ENCODE measurements at places on chromosomes 12 and 14. TPM values are rescaled to one million over a fixed set of nuclear protein-coding genes. Genes with fewer than 3 reads are reported as not detected.

EML5 gene
- total RNA-seq, result 0.96 TPM

HOXC6 gene
- total RNA-seq, result 2.5 TPM

FITM1 gene
- not detected for total RNA-seq

ANKS1B gene
- total RNA-seq, result 4.1 TPM

HHIPL1 gene
- 1.2 TPM for total RNA-seq

CCDC197 gene
- not detected for total RNA-seq

ANKRD33 gene
- total RNA-seq, result not detected

SERPINA3 gene
- 0.15 TPM for total RNA-seq

KCNC2 gene
- not detected for total RNA-seq

GLIPR1L1 gene
- total RNA-seq, result not detected

RDH5 gene
- 2.0 TPM for total RNA-seq

ABCD2 gene
- not detected for total RNA-seq

KRT6B gene
- not detected for total RNA-seq

TTC9 gene
- total RNA-seq, result 1.3 TPM

KRT83 gene
- not detected for total RNA-seq

PPP2R3C gene
- total RNA-seq, result 20.6 TPM

BCL11B gene
- total RNA-seq, result not detected

TBX3 gene
- 90.4 TPM for total RNA-seq

MGST1 gene
- 59.1 TPM for total RNA-seq

GCH1 gene
- 2.9 TPM for total RNA-seq

LIN7A gene
- 1.3 TPM for total RNA-seq

RNF212B gene
- not detected for total RNA-seq

LRFN5 gene
- 0.05 TPM for total RNA-seq

KRT72 gene
- total RNA-seq, result not detected

PSMC1 gene
- total RNA-seq, result 233 TPM

KCNJ8 gene
- not detected for total RNA-seq

PLEKHD1 gene
- total RNA-seq, result not detected

PMEL gene
- 0.54 TPM for total RNA-seq

VRTN gene
- not detected for total RNA-seq

TMEM119 gene
- not detected for total RNA-seq

CLEC2B gene
- 34.4 TPM for total RNA-seq

MYO1H gene
- total RNA-seq, result not detected

PRB2 gene
- total RNA-seq, result not detected

CCDC196 gene
- not detected for total RNA-seq

MANSC1 gene
- total RNA-seq, result 10.3 TPM

ANO4 gene
- total RNA-seq, result 0.69 TPM

BIN2 gene
- not detected for total RNA-seq

RNASE3 gene
- total RNA-seq, result not detected

GXYLT1 gene
- 9.7 TPM for total RNA-seq

B3GNT4 gene
- total RNA-seq, result 0.34 TPM

SLC6A12 gene
- not detected for total RNA-seq

LHX5 gene
- 0.02 TPM for total RNA-seq

EFS gene
- total RNA-seq, result 0.12 TPM

SSTR1 gene
- total RNA-seq, result 0.64 TPM

DIO2 gene
- 61.1 TPM for total RNA-seq

FAM90A1 gene
- total RNA-seq, result not detected

CIDEB gene
- not detected for total RNA-seq

RAB5B gene
- 58.1 TPM for total RNA-seq

DTX1 gene
- not detected for total RNA-seq

KRT81 gene
- 412 TPM for total RNA-seq

KLHDC1 gene
- 0.20 TPM for total RNA-seq

CLEC1B gene
- total RNA-seq, result not detected

TIGAR gene
- total RNA-seq, result 18.1 TPM

TPPP2 gene
- total RNA-seq, result not detected

CLEC4D gene
- not detected for total RNA-seq
